Globus pallidus (tissue), 1 donor: ENCODE measurements at places on chromosomes 2 and 18.
A peak's percentile ranks its signal among the peaks of the same experiment; 100 is the strongest.

DNA sequence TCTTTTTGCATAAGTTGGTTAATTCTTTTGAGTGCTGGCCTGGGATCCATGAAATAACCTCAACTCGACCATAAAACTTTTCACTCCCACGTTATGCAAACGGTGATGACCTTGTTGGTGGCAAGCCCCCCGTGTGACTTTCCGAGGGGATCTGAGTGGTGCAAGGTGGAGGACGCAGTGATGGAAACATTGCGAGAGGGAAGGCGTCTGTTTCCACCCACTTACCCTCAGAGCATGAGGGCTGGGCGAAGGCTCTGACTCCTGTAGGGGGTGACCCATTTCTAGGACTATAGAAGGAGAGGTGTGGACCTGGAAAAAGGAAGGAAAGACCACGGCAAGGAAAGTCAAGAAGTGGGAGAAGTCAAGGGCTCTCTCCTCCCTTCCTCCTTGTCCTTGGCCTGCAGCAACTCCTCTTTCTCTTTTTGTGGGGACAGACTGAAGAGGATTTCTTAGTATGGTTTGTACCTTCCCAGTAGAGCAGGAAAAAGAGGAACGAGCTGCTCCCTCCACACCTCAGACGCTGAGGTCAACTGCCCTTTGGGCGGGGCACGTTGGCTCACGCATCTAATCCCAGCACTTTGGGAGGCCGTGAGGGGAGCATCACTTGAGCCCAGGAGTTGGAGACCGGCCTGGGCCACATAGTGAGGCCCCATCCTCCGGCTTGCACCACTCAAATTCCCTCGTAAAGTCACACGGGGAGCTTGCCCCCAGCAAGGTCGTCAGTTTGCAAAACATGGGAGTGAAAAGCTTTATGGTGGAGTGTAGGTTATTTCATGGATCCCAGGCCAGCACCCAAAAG is 15.5 kb upstream of the CD8A start:
- DNase-seq = no peak

GRCh38 chr18:61459896-61460648 is 126.8 kb downstream of the CDH20 start:
- DNase-seq = peak; percentile 67

DNA sequence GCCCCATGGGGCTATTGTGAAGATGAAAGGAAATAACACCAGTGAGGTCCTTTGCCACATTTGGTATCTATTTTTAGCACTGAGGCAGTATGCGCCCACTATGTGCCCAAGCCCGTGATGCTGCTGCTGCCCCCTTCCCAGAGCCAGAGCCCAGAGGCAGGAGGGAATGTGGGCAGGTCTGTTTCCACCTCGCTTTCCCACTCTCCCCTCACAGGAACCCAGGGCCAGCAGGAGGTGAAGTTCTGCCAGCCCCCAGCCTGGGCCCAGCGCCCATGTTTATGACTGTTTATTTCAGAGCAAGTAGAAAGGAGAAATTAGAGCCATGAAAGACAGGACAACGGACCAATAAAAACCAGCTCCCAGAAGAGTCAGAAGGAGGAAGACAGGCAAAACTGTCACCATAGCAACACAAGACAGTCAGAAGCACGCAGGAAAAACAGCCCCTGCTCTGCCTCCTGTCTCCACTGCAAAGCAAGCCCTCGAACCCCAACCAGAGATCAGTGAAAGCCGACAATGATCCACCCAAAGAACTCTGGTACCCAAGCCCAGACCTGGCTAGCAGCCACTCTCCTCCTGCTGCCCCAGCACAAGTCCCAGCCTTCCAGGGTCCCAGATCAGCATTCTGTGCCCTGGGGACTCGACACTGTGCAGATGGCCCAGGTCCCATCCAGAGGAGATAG is 1.4 kb downstream of the CYRIA start:
- peak; percentile 79 for DNase-seq

DNA sequence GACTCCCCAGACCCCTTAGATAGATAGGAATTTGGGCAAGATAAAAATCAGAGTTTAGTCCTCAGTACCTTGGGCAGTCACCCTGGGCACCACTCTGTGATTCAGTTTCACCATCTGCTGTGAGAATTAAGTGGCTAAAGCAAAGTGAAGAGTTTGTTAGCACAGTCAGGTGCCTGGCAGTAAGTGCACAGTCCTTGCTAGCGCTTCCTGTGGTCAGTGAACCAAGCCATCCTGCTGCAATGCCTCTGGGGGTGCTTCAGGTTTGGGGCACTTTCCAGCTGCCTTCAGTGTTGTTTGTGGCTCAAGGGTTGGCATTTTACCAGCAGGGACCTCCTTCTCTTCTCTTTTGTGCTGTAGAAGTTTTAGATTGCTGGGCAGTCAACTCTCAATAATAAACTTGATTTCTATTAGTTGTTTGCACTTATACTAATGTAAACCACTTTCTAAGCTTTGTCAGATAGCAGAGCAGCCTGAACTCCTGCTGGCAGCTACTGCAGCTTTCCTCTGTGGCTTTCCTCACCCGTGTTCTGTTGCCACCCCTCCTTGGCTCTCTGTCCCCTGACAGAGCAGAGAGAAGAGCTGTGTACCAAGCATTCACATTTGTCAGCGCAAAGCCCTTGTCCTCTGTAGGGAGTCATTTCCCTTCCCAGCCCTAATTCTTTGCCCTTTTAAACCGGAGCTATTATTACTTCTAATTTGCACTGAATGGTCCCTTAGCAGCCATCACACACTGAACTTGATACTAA is 48.4 kb upstream of the RMP24 start:
- DNase-seq = no peak

DNA sequence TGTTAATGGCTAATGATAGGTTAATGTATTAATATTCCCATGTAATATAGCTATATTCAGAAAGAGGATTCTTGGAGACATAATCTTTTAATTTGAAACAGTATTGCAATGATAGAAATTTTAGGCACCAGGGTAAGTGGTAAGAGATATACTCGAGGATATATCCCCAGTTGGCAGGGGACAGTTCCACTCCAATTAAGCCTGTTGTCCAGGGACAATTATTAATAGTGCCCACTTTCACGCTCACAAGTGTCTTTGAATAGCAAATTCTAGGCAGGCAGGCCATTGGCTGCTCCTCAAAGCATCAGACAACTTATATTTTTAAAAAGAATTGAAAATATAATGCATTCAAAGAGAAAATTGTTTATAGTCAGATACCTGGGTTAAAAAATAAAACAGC is 190.7 kb downstream of the PDE11A start:
- no peak for DNase-seq

DNA sequence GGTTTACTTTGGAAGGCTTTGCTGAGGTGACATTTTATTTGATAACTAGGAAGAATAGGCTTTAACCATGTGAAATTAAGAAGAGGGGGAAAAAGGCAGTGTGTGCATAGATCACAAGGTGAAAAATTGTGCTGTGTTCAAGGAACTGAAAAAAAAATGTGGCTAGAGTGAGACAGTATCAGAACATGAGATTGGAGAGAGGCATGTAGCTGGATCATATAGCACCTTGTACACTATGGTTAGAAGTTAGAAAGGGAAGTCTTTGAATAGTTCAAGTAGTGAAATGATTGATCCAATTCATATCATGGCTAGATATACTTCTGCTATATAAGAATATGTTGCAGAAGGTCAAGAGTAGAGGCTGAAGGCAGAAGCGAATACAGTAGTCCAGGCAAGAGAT is 12.3 kb upstream of the TNFRSF11A start:
- no peak for DNase-seq

GRCh38 chr18:59669872-59670657 is 27.2 kb downstream of the CCBE1 start:
- DNase-seq = no peak

DNA sequence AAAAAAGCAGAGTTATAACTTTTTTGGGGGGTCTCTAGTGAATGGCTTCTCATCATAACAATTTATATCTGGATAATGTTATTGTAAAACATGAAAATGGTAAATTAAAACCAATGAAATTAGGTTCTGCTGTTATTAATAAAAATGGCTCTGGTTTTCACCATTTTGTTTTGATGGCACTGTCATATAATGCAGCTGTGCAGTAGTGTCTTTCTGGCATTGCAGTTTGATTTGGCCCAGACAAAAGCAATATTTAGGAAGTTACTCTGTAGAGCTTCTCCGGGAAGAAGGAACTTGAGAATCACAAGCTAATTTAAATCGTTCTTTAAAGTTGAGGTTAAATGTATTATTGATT is 15.1 kb upstream of the NT5C1B start:
- DNase-seq = no peak

- DNase-seq = no peak
These were observed 157.6 kb upstream of the NRP2 start for GRCh38 chr2:205524656-205525055.

- no peak for DNase-seq
These were observed 330.6 kb upstream of the SKOR2 start for GRCh38 chr18:47582093-47582492.

- DNase-seq = no peak
These were observed 726.9 kb upstream of the CHAC2 start for GRCh38 chr2:53040536-53041229.

GRCh38 chr2:12320027-12320734 is 396.6 kb upstream of the TRIB2 start:
- no peak for DNase-seq

- DNase-seq = no peak
These were observed 112.2 kb upstream of the EPAS1 start for GRCh38 chr2:46184794-46185583.

DNA sequence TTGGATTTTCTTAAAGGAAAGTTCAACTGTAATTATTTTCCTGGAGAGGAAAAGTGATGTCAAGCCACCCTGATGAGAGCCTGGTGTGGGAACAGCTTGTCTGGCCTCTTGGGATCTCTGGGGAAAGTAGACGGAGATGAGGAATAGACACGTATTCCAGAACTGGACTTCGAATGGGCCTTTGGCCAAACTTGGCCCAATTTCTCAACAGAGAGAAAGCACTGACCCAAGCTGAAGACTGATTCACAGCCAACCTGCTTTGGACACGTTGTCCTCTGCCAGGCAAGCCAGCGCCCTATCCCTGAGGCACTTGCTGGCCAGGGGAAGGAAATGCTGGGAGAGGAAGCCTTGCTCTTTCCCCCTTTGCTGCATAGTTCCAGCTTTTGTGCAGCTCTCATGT is 70.8 kb upstream of the CTAGE1 start:
- no peak for DNase-seq

DNA sequence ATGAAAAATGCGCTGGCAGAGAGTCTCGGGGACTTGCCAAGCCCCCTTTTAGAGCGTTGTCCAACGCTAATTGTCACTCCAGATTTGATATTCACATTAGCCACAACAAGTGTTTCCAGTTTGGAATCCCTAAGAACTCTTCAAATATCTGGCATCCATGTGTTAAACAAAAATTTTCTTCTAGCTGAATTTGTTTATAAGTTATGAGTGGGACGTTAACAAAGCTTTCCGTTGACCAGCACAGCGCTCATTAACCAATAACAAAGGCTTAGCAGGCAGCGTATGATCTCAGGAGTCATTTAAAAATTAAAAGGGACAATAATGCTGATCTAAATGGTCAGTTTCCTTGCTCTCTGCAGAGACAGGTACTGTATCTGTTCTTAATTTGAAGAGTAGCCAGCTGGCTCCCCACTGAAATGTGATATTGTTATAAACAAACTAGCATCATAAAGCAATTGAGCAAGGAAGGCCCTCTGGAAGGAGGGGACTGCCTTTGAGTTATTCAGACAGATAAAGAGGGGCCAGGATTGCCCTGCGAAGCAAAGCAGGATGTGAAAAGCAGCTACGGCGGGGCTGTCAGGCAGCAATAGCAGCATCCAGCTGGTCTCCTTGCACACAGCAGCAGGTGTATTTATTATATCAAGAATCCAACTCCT is 337.2 kb upstream of the SALL3 start:
- DNase-seq = no peak

DNA sequence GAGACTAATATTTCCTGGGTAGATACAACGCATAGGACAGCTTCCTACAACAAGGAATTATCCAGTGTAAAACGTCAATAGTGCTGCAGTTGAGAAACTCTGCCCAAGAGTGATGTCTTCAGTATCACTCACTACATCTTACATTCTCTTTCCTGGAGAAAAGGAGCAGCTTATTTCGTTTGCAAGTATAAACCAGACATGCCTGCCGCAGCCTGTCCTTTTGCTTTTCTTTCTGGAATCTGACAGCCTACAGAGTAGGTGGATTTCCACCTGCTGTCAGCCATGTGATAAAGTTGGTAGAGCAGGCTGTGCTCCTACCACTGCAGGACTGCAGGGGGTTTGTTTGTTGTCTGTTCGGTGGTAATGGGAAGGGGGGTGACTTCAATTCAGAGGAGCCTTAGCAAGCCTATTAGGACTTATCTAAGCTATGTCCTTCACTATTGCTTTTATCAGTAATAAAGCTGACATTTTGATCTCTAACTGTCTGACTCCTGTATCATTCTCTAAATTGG is 439.1 kb downstream of the GRB14 start:
- no peak for DNase-seq
